ENCODE measurements at places on chromosomes 4 and X.

DNA sequence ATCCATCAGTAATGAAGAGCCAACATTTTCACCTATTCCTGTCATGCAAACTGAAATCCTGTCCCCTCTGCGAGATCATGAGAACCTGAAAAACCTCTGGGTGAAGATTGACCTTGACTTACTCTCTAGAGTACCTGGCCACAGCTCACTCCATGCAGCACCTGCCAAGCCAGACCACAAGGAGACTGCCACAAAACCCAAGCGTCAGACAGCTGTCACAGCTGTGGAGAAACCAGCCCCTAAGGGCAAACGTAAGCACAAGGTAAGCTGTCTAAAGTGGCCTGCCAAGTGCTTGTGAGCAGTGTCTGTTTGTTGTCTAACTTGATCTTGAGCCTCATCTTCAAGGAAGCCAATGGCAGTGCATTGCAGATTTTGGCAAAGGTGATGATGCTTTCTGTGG lies 455.9 kb downstream of the AFF2 start:
- no peak for DNase-seq

GRCh38 chr4:99135541-99136162 lies 8.4 kb downstream of the ADH4 start:
- no peak for DNase-seq

DNA sequence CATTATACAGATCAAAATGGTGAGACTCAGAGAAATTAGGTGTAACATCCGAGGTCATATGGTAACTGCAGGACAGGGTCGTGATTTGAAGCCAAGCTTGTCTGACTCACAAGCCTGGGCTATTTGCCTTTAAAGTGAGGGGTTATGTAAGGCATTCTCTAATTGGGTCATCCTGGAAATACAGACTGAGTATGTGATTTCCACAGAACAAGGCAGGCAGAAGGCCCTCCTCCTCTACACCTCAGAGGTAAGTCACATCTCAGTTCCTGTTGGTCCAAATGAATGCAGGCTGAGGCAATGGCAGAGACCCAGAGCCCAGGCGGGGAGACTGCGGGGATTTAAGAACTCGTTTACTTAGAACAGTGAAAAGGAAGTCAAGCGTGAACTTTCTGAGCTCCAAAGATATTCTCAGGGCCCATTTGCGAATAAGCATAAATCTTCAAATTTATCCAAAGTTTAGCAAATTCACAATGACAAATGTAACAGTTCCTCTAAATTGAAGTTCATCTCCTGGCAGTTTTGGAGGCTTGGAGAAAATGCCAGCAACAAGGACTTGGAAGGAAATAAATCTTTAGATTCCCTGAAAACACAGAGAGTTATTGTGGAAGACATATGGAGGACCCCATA lies 153.3 kb downstream of the LDB2 start:
- no peak for DNase-seq

DNA sequence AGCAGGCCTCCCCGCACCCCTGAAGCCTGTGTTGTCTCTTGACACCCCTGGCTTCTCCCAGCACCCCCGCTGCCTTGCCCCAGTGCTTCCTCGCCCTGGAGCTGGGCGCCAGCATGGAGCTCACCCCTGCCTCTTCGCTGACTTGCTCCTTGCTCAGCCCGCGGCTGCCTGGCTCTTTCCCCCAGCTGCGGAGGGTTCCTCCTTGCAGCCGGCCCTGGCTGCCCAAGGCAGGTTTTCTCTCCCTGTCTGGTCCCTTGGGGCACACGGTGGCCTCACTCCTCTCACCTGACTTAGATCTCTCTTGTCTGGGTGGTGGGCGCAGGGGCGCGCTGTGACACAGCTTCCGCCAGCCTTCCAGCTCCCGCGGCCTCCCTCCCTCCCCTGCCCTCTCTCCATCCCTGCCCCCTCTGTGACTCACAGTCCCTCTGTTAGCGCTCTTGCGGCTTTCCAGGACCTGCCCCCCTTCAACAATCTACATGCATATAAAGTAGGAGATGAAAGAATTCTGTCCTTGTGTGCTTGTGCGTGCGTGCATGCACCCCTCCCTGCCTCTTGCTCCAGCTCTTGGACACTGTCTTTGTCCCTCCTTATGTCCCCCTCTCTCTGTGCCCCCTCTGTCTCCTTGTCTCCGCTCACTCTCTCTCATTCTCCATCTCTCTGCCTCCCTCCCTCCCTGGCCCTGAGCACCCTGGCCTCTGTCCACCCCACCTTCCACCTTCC lies 2.2 kb downstream of the PLXNB3 start:
- no peak for DNase-seq

GRCh38 chr4:27154706-27155105 lies 294.1 kb downstream of the STIM2 start:
- DNase-seq = no peak

DNA sequence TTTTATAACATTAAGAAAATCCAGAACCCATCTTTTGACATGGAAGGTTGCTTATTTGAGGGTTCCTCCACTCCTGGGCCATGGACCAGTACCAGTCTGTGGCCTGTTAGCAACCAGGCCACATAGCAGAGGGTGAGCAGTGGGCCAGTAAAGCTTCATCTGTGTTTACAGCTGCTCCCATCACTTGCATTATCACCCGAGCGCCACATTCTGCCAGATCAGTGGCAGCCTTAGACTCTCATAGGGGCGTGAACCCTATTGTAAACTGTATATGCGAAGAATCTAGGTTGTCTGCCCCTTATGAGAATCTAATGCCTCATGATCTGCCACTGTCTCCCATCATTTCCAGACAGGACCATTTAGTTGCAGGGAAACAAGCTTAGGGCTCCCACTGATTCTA lies 58.6 kb downstream of the NDST4 start:
- no peak for DNase-seq

DNA sequence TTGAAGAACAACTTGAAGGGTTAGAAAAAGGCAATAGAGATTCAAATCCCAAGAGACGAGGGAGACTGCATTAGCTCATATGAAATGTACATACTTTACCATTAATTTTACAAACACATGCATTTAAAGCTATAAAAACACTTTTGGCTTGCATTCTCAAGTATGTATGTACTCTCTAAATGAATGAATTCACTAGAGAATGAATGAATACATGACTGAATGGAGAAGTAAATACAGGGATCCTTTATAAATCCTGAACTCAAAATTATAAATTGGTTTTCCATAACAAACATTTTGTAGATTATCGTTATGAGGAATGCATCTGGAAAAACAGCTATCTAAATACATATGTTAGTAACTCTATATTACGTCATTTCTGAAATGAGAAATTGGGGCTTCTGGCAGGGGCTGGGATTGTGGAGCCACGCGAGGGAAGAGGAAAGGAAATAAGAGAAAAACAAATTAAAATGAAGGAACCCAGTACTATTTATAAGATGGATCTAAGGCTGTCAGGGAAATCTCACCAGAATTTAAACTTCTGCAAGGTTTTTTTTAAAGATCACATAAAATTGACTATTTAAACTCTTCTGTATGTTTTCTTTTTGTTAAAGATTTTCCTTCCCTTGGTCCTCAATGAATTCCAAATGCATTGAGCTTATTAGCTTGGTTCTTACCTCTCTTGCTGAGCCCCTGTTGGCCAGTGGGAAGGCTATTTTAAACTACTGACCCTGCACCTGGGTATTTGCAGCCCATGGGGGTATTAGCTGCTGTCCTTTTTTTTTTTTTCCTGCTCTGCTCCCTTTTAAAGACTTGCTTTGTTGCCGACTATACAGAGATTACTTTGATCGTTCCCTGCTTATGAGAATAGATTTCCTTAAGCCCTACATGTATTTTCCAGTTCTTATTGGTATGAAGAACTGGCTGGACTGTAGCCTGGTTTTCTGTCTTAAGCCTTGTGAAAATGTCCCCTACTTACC lies 207.8 kb downstream of the ADGRL3 start:
- no peak for DNase-seq

DNA sequence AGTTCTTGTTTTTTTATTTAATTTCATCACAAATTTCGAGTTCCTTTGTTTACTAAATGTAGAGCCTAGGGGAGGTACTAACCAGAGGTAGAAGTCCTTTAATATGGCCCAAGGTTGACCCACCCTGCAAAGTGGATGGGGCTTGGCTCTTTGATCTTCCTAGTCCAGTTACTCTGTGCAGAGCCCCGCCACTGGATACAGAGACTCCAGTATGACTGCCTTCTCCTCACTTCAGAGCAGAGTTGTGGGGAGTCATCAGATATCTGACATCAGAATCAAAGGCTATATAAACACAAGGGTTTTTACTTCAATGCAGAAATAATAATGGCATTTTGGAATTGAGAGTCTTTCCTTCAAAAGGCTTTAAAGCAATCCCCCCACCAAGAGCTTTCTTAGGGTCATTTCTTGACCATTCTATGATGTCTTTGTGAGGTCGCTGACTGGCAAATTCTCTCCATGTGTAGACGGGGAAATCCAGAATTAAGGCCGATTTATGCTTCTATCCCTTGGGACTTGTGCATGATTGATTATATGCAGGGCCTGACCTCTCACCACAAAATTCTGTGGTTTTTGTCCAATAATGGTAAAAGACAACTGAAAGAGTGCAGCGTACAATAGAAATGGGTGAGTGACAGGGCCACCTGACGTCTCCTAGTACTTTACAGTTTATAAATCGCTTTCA lies 88.3 kb upstream of the CITED1 start:
- DNase-seq = no peak

DNA sequence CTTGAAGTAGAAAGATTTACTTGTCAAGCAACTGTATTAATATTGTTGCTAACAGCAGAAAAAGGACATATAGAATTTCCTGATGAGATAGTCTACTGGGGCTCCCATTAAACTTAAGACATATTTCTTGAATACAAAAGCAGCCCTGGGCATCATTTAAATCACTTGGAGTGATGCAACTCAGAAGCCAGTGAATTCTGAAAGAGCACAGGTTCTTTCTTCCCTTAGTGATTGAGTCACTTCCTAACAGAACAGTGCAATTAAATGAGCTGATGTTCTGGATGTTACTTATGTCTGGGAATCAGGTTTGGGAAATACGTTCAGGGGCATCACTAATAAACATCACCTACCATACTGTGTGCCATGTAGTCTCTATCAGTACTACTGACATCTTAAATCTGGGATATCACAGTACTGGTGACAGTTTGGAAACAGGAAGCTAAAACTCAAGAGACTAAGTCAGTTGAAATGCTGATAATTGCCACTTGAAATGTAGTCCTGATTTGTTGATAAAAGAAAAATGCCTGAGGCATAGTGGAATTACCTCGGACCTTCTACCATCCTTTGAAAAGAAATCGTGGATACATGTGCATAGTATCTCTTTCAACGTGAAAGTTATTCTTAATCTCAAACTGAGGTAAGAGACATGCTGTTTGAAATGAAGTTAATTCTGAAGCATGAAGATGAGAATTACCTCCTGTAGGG lies 249.2 kb upstream of the GPRIN3 start:
- no peak for DNase-seq

DNA sequence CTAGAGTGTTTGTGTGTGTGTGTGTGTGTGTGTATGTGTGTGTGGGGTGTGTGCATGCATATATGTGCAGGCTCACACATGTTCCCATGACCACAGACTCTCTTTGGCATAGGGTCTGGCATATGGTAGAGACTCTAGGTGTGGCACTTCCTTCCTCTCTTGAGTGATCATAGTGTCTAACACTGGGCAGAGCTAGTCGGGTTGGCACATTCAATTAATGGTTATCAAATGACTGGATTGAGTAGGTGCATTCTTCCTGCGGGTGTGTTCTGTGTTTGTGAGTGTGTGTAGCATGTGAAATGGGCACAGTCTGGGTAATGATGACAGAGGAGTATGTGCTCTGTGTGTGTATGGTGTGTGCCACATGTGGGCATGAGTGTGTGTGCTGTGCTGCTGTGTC lies 106.5 kb downstream of the EFNB1 start:
- no peak for DNase-seq

DNA sequence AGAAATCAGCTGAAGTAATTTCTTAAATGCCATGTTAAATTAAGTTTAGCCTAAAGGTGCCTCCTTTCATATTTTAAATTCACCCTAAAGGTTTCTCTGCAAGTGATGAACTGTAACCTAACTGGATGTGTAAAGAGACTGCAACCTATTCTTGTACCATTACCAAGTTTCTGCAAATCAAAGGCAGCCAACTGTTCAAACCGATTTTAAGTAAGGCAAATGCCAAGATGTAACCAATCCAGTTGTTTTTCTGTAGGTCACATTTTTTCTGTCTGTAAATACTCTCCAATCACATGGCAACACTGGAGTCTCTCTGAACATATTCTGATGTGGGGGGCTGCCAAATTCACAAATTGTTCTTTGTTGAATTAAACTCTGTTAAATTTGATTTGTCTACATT lies 42.4 kb upstream of the FGF2 start:
- no peak for DNase-seq

DNA sequence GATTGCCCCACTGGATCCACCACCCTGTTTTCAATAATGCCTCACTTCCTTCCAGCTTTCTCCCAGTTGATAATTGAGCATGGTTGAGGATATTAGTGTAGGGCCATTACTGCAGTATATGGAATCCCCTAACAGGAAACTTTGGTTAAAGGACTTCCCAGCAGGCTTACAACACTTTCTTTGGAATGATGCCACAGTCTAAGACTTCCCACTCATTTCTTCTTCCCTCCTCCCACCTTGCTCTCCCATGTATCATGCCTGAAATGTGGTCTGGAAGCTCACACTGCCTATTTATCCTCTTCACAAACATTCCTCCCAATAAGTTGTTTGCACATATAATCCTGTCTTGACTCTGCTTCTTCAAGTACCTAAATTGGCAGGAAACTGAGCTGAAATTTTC lies 863.3 kb downstream of the CENPC start:
- DNase-seq = no peak

GRCh38 chr4:244471-244870 lies 60.8 kb downstream of the ZNF732 start:
- no peak for DNase-seq

- DNase-seq = no peak
These were observed 51.8 kb downstream of the ZNF827 start for GRCh38 chr4:145886871-145887240.

- no peak for DNase-seq
These were observed 349.9 kb downstream of the ARHGAP10 start for GRCh38 chr4:148081745-148082144.

DNA sequence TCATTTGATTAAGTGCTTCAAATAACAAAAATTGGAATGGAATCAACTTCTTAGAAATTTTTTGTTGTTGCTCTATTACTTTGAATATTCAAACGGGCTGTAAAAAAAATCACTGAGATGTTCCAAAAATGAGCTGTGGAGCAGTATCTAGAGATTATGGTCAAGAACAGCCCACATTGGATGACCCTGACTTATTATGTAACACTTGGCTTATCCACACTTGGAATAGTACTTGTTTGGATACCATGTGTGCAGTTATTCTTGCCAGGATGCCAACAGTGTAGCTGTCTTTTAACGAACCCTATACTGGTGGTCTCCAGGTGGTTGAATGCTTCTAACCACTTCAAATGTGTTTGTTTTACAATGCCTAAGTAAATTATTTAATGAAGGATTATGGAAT lies 64.9 kb upstream of the CAMK2D start:
- no peak for DNase-seq

GRCh38 chrX:13164611-13165010 lies 120.2 kb upstream of the FAM9C start:
- DNase-seq = no peak

DNA sequence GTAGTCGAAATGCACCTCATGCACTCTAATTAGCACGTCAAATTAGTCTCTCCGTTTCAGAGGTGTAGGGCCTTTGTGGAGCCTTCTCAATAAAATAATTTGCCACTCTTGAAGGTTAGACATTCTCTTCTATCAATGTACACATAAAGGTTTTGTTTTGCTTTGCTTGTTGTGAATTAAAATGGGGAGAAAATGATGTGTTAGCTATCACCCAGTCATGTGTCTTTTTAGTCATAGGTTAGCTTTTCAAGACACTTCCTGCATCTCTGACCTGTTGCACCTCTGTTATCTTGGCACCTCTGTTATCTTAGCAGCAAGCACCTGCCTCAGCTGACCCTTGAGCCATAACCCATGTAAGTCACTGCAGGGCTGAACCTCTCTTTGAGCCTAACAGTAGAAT lies 936 bp downstream of the TMEM144 start:
- no peak for DNase-seq

Data from NCI-H1417 treated with DMSO at 0.1 percent for 48 hours (cell line).